ENCODE measurements at places on chromosomes 16 and 17. TPM values are rescaled to one million over a fixed set of nuclear protein-coding genes. Genes with fewer than 3 reads are reported as not detected.

Gene LGALS9B
- not detected for total RNA-seq

Gene SLC6A4
- total RNA-seq: 1.2 TPM

Gene C17orf78
- not detected for total RNA-seq

Gene DNAH9
- total RNA-seq: 0.72 TPM

Gene CEP295NL
- total RNA-seq: 11.8 TPM

Gene EFNB3
- 0.47 TPM for total RNA-seq

Gene PRSS22
- total RNA-seq: not detected

Gene RND2
- 1.1 TPM for total RNA-seq

Gene TMEM11
- total RNA-seq: 31.2 TPM

Gene ST3GAL2
- total RNA-seq: 9.6 TPM

Gene SLC52A1
- not detected for total RNA-seq
